ENCODE measurements at places on chromosomes 5 and 9. TPM values are rescaled to one million over a fixed set of nuclear protein-coding genes. Genes with fewer than 3 reads are reported as not detected.

The GLRA1 gene
- polyA plus RNA-seq: not detected

The ADAMTS19 gene
- polyA plus RNA-seq: not detected

GRCh38 chr5:56326770-56327169 lies 93.6 kb upstream of the ANKRD55 start:
- DNase-seq: no peak

DNA sequence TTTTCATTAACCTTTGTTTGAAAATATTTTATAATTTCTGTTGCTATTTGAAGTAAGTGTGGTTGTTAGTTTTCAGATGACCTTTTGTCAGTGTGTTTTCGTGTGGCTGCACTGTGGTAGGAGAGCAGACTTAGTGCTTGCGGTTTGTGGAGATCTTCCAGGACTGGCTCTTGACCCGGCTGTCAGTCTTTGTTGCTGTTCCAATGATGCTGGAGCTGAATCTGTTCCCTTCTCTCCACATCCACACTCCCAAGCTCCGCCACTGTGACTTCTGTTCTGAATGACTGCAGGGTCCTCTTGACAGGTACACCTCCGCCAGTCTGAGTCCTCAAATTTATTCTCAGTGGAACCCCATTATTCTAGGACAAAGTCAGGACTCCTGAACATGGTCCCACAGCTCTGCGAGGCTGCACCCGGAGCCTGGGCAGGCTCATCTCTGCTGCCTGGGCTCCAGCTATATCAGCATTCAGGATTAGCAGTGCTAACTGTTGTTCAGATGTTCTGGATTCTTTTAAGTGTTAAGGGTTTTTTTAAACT lies 126.0 kb downstream of the WNK2 start:
- no peak for DNase-seq

The QRFP gene
- polyA plus RNA-seq: not detected
